HT1080 (cell line): ENCODE measurements at places on chromosomes 7 and 10. TPM values are rescaled to one million over a fixed set of nuclear protein-coding genes. Genes with fewer than 3 reads are reported as not detected.

Gene GIMAP8
- total RNA-seq: not detected in 2 replicates

Gene CCDC172
- not detected in 2 replicates for total RNA-seq

Gene KEL
- total RNA-seq: not detected in 2 replicates

Gene IGFBP3
- total RNA-seq: not detected in 2 replicates

Gene PVRIG
- total RNA-seq: not detected in 2 replicates

Gene C10orf53
- total RNA-seq: not detected in 2 replicates

Gene CCZ1B
- 40.3 and 45.0 TPM in 2 replicates for total RNA-seq
